ENCODE measurements at places on chromosomes 13 and 19.
A peak's percentile ranks its signal among the peaks of the same experiment; 100 is the strongest.

- H3K27me3 ChIP-seq, result no peaks in the 10 kb centered on the region
- H3K36me3 ChIP-seq, result peaks cover 8% of the 10 kb centered on the region
- no peak overlapping the region for H3K4me3 ChIP-seq
Measured at GRCh38 chr19:14146789-14147216, 10.4 kb upstream of the ASF1B start.

- no peaks in the 10 kb centered on the region for H3K4me1 ChIP-seq
- H3K4me3 ChIP-seq, result no peak overlapping the region
- no peak for DNase-seq
- H3K36me3 ChIP-seq, result no peaks in the 10 kb centered on the region
- no peak overlapping the region for H3K27ac ChIP-seq
Measured at GRCh38 chr13:45602183-45603170, 13.1 kb downstream of the ERICH6B start.

DNA sequence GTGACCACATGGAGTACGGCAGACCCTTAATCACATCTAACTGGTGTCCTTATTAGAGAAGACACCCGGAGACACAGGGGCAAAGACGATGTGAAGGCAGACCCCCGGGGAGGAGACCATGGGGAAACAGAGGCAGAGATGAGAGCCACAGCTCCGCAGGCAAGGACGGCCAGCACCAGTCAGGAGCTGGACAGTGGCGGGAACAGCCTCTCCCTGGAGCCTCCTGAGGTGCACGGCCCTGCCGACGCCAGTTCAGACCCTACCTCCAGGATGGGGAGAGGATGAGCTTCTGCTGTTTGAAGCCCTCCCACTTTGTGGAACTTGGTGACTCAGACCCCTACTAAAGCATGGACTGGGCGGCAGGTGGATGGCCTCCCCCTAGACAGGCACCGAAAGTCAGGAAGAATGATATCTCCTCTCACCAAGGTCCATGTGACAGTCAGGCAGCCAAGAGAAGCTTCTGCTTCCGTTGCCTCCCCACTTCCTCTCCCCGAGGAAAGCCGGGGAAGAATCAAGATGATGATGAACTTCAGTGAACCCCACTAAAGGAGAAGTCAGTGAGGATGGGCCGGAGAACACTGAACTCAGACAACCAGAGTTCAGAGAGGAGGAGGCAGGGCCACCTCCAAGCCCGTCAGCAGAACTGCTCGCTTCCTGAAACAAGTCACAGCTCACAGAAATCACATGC is 25.4 kb downstream of the RAB20 start:
- H3K4me1 ChIP-seq, result peaks cover 4% of the 10 kb centered on the region
- no peak overlapping the region for H3K4me3 ChIP-seq
- H3K27ac ChIP-seq, result no peak overlapping the region
- no peaks in the 10 kb centered on the region for H3K36me3 ChIP-seq

GRCh38 chr13:100176801-100177400 is 88.0 kb downstream of the PCCA start:
- H3K27ac ChIP-seq, result no peak overlapping the region
- DNase-seq, result no peak
- H3K4me3 ChIP-seq, result no peak overlapping the region
- H3K36me3 ChIP-seq, result no peaks in the 10 kb centered on the region
- no peaks in the 10 kb centered on the region for H3K27me3 ChIP-seq

GRCh38 chr19:29371251-29372090 is 154.3 kb upstream of the VSTM2B start:
- H3K27ac ChIP-seq, result no peak overlapping the region
- DNase-seq, result no peak
- H3K4me3 ChIP-seq, result no peak overlapping the region
- no peaks in the 10 kb centered on the region for H3K4me1 ChIP-seq
- H3K36me3 ChIP-seq, result no peaks in the 10 kb centered on the region

- no peak for DNase-seq
- H3K27me3 ChIP-seq, result no peaks in the 10 kb centered on the region
- no peak overlapping the region for H3K4me3 ChIP-seq
- no peak overlapping the region for H3K27ac ChIP-seq
Measured at GRCh38 chr19:40721936-40722661, 5.2 kb downstream of the ITPKC start.

DNA sequence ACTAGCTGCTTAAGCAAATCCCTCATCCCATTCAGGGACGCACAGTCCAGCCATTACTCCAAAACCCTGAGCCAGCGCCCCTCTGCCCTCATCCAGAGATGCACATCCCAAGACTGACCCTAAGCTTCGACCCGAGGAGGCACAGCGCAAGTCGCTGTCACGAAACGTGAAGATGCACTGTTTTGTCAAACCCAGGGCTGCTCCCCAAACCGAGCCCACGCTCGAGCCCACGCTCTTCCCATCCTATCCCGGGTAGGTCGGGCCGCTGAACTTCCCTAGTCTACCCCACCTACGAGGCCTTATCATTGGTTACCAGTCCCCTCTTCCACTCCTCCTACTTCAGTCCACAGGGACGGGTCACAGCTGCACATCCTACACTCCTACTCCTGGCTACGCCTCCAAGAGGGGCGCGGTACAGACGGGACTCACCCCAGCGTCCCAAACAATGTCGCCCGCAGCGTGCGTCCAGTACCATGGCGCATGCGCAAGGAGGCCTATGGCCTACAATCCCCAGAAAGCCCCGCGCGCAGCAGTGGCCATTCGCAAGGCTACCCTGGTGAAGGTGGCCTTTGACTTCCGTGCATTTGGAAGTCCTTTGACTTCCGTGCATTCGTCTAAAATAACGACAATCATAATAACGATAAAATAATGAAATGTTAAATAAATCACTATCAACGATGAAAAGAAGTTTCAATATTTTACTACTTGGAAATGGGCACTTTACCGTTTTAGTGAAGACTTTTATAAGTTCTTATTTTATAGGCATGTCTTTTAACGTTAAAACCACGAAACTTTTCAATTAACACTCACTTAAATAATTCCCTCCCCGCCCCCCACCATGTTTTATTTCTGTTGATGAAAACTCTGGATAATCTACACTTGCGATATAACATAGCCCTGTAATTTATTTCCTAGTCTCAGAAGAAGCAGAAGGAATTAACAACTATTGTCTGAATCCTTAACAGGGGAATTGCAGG is at the start of gene ZNF285:
Gene ZNF285 (minus strand): TSS at position 470 of the 977 bp plus-strand sequence. CDS start 4,395 bp downstream, outside the sequence.
- H3K36me3 ChIP-seq, result no peaks in the 10 kb centered on the region
- H3K27me3 ChIP-seq, result no peaks in the 10 kb centered on the region
- no peaks in the 10 kb centered on the region for H3K4me1 ChIP-seq
- no peak within 1 kb of the TSS for H3K27ac ChIP-seq
- peak; percentile 79 for DNase-seq
- peak within 1 kb of the TSS; percentile 57 for H3K4me3 ChIP-seq

- no peaks in the 10 kb centered on the region for H3K36me3 ChIP-seq
- DNase-seq, result no peak
- H3K27me3 ChIP-seq, result no peaks in the 10 kb centered on the region
- no peak overlapping the region for H3K27ac ChIP-seq
Measured at GRCh38 chr13:70723732-70724131, 615.5 kb upstream of the KLHL1 start.

- no peak for DNase-seq
- H3K4me1 ChIP-seq, result no peaks in the 10 kb centered on the region
- H3K27ac ChIP-seq, result no peak overlapping the region
- no peaks in the 10 kb centered on the region for H3K36me3 ChIP-seq
Measured at GRCh38 chr13:57865600-57866294, 234.2 kb downstream of the PCDH17 start.

DNA sequence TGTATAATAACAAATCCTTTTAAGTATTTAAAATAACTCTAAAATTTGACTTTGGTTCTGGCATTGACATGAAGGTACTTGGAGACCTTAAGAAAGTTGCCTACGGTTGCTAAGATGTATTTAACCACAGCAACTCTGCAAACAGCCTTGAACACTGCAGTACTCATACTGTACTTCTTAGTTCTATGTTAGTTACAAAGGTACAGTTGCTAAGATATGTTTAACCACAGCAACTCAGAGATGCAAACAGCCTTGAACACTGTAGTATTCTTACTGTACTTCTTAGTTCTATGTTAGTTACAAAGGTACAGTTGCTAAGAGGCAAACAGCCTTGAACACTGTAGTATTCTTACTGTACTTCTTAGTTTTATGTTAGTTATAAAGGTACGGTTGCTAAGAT is 268.3 kb upstream of the MIR17HG start:
- H3K4me1 ChIP-seq, result no peaks in the 10 kb centered on the region
- H3K4me3 ChIP-seq, result no peak overlapping the region
- no peaks in the 10 kb centered on the region for H3K27me3 ChIP-seq
- no peak overlapping the region for H3K27ac ChIP-seq

DNA sequence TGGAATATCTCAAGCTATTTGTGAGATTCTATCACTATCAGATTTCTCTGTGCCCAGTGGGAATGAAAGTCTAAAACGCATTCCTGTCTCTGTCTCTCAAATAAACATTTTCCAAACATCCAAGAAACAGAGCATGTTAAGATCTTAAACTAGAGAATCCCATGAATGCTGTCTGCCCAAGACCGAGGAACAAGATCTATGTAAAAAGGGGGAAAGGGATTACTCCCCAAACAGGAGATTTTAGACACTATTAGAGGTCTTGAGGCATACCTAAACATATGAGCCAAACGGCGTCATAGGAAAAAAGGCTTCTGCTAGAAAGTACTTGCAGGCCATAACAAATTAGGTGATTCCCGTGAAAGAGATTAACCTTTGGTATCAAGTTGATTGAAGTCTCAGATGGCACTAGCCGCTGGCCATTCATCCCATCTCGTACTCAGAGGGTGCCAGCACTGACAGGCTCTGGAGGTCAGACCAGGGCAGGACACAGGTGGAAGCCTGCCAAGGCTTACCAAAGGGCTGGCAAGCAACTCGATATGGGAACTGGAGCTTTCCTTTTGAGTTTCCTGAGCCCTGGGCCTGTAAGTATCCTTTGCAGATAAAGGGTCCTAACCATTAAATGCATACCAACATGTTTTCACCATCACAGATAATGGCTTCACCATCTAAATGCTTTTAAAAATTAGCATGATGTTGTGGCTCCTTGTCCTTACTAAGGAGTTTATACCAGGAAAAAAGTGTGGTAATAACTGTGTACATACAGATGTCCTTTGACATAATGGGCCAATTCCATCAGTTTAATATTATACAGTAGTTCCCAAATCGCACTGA is 225.2 kb downstream of the FOXO1 start:
- no peaks in the 10 kb centered on the region for H3K36me3 ChIP-seq
- DNase-seq, result no peak
- H3K4me1 ChIP-seq, result peaks cover 4% of the 10 kb centered on the region
- no peaks in the 10 kb centered on the region for H3K27me3 ChIP-seq

DNA sequence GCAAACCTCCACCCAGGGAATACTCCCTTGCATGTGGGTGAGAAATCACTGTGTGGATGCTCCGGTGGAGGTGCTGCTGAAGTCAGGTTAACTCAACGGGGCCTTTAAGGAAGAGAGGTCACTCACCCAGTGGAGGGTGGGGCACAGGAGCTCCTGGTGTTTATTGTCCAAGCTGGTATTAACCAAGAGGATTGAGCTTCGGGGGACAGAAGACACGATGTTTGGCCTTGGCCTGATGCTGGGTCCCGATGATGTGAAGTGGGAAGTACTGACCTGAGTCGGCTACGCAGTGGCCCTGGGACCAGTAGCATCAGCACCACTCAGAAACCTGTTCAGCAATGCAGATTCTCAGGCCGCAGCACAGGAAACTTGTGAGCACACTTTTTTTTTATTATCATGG is 85.7 kb upstream of the WASF3 start:
- no peak for DNase-seq
- H3K27me3 ChIP-seq, result no peaks in the 10 kb centered on the region
- H3K36me3 ChIP-seq, result no peaks in the 10 kb centered on the region

- H3K4me1 ChIP-seq, result no peaks in the 10 kb centered on the region
- H3K4me3 ChIP-seq, result no peak overlapping the region
- no peak for DNase-seq
- no peaks in the 10 kb centered on the region for H3K36me3 ChIP-seq
- H3K27ac ChIP-seq, result no peak overlapping the region
- no peaks in the 10 kb centered on the region for H3K27me3 ChIP-seq
Measured at GRCh38 chr13:29454931-29455481, 140.5 kb downstream of the SLC7A1 start.

DNA sequence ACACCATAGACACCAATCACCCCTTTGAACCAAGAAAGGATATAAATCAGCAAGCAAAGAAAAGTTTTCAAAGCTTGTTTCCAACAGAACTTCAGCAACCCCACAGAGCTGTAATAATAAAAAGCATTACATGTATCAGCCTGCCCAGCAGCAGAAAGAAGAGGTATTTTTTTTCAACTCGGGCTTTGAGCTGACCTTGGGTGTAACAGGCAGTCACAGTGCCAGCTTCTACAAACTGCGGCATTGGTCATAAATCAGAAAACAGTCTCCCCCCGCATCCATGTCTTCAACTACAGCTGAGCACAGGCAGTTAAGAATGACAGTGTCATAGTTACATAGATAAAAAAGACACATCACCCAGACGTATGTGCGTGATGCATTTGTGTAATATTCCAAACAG is 671.0 kb upstream of the SLITRK1 start:
- no peak overlapping the region for H3K27ac ChIP-seq
- H3K4me3 ChIP-seq, result no peak overlapping the region
- H3K4me1 ChIP-seq, result no peaks in the 10 kb centered on the region
- no peak for DNase-seq

DNA sequence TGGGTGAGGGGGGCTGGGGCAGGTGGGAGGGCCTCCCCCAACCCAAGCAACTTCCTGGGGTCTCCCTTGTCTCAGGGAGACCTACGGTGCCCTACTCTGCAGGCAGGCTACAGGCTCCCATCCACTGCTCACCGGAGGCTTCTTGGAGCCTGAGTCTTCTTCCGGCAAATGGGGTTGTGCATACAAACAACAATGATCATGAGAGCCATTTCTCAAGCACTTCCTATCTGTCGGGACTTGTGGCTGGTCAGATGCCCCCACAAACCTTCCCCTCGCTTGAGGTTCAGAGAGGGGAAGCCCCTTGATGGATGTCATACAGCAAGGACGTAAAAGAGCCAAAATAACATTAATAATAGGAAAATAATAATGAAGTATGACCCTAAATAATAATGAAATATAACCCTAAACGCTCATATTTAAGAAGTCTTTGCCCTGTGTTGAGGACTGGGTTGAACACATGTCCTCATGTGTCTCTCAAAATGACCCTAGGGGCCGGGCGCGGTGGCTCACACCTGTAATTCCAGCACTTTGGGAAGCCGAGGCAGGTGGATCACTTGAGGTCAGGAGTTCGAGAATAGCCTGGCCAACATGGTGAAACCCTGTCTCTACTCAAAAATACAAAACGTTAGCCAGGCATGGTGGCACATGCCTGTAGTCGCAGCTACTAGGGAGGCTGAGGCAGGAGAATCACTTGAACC is 727 bp downstream of the CD37 start:
- no peaks in the 10 kb centered on the region for H3K27me3 ChIP-seq
- DNase-seq, result no peak
- H3K4me1 ChIP-seq, result peaks cover 50% of the 10 kb centered on the region
- no peaks in the 10 kb centered on the region for H3K36me3 ChIP-seq

DNA sequence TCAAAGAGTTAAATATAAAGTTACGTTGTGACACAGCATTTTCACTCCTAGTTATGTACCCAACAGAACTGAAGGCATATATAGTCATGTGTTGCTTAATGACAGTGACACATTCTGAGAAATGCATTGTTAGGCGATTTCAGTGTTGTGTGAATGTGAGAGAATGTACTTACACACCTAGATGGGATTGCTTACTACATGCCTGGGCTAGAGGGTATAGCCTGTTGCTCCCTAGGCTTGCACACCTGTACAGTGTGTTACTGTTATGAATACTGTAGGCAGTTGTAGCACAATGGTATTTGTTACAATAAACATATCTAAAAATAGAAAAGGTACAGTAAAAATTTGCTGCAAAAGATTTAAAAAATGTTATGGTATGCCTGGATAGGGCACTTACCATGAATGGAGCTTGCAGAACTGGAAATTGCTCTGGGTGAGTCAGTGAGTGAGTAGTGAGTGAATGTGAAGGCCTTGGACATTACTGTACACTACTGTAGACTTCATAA is 89.2 kb downstream of the DHRS12 start:
- DNase-seq, result no peak
- no peaks in the 10 kb centered on the region for H3K4me1 ChIP-seq
- H3K27me3 ChIP-seq, result no peaks in the 10 kb centered on the region
- H3K4me3 ChIP-seq, result no peak overlapping the region
- H3K36me3 ChIP-seq, result no peaks in the 10 kb centered on the region
